ENCODE measurements at places on chromosomes 12 and 14.

DNA sequence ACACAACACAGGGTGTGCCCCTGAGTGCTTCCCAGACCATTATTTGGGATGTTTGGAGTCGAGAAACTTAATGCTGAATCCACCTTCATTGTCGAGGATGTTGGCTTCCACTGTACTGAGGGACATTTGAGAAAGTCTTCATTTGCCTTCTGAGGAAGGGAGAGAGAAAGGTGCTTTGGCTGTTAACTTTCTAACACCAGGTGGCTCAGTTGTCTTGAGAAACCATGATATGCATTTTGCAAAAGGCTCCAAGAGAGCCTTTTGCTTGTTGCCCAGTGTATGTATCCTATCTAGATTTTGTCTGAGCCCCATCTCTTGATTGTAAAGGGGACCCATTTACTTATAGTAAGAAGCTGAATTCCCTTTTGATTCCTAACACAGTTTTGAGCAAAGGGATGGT, 28.6 kb upstream of the NRXN3 start:
- H3K4me1 ChIP-seq, result no peaks in the 10 kb centered on the region
- no peak overlapping the region for H3K4me3 ChIP-seq
- no peaks in the 10 kb centered on the region for H3K27me3 ChIP-seq
- no peak overlapping the region for H3K27ac ChIP-seq
- no peak for DNase-seq
- no peaks in the 10 kb centered on the region for H3K36me3 ChIP-seq

DNA sequence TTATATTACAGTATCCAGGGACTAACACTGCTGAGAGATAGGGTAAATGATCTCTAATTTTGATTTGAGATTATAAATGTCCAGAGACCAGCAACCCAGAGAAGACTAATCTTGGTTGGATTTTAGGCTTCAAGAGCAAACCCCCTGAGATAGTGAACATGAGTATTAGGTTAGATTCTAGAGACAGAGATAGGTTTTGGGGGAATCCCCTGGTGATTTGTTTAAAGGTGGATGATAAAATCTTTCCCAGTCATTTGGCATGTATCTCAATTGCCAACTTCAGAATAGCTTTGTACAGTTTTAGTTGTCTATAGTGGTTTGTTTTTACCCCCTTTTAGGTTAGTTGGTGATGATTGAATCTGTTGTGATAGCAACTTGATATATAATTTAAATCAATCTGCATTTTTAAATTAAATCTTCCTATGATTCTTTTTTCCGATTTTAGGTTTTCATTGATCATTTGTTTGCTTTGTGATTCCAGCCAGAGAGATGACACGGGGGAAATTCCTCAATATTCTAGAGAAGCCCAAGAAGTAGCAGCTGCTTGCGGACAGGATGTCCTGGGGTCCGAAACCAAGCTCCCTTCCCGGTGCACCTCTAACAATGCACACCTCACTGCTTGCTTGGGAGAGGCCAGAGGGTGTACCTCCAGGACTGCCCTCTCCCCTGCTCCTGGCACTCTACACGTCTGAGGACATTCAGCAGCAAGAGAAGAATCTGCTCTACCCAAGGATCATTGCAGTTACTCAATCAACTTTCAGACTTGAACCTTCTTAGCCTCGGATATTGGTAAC, 40.6 kb upstream of the VSX2 start:
- no peaks in the 10 kb centered on the region for H3K27me3 ChIP-seq
- no peak overlapping the region for H3K27ac ChIP-seq
- H3K4me3 ChIP-seq, result no peak overlapping the region
- H3K4me1 ChIP-seq, result no peaks in the 10 kb centered on the region
- peaks cover 11% of the 10 kb centered on the region for H3K36me3 ChIP-seq

DNA sequence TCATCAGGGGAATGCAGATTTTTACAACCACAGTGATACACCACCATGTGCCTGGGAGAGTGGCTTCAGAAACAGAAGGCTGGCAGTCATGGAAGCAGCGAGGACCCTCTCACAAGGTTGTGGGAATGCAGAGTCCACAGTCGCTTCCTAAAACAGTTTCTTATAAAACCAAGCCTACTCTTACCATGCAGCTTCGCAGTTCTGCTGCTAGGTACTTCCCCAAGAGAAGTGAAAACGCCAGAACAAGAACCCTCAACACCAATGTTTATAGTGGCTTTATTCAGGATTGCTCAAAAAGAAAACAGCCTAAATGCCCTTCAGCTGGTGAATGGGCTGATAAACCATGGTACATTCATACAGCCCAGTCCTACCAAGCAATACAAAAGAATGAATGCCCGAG, 87.2 kb downstream of the DDX51 start:
- H3K27ac ChIP-seq, result no peak overlapping the region
- H3K4me3 ChIP-seq, result no peak overlapping the region
- DNase-seq, result no peak
- peaks cover 38% of the 10 kb centered on the region for H3K36me3 ChIP-seq
- H3K27me3 ChIP-seq, result no peaks in the 10 kb centered on the region
- H3K4me1 ChIP-seq, result no peaks in the 10 kb centered on the region

- H3K27ac ChIP-seq, result no peak overlapping the region
- H3K27me3 ChIP-seq, result no peaks in the 10 kb centered on the region
- H3K4me3 ChIP-seq, result no peak overlapping the region
- peaks cover 4% of the 10 kb centered on the region for H3K4me1 ChIP-seq
- H3K36me3 ChIP-seq, result no peaks in the 10 kb centered on the region
Observed at GRCh38 chr12:89236237-89236636, 116.1 kb downstream of the DUSP6 start.

DNA sequence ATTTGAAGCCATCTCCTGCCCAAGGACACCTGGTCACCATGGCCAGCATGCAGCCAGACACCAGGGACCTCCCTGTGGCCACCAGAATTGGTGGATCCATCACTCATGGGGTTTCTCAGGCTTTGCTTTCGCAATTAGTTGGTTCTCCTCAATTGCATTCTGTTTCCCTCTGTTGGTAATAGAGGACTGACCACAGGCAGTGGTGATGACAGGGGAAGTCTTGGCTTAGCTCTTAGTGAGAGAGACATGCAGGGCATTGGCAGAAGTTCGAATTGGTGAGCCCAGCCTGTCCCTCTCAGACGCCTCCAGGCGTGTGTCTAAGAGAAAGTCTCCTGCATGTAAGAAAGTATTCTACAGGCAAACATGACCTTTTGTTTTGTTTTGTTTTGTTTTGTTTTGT, 21.3 kb downstream of the HCAR2 start:
- H3K4me3 ChIP-seq, result no peak overlapping the region
- no peaks in the 10 kb centered on the region for H3K36me3 ChIP-seq
- no peak overlapping the region for H3K27ac ChIP-seq
- H3K4me1 ChIP-seq, result peaks cover 14% of the 10 kb centered on the region

DNA sequence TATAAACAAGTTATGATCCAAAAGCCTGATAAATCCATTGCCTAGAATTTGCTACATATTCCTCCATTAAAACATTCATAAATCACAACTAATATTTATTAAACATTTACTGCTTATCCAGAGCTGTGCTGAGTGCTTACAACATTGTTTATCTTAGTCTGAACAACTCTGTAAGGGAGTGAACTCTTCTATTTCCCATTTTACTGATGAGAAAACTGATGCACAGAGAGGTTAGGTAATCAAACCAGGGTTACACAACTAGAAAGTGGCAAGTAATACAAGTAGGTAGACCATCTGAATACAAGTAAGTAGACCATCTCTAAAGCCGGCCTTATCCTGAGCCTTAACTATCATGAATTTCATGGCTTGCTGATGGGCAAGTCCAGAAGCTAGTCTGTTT, 39.5 kb downstream of the WASHC3 start:
- H3K4me1 ChIP-seq, result peaks cover 9% of the 10 kb centered on the region
- DNase-seq, result no peak
- H3K27me3 ChIP-seq, result no peaks in the 10 kb centered on the region
- H3K27ac ChIP-seq, result no peak overlapping the region
- peaks cover 10% of the 10 kb centered on the region for H3K36me3 ChIP-seq

DNA sequence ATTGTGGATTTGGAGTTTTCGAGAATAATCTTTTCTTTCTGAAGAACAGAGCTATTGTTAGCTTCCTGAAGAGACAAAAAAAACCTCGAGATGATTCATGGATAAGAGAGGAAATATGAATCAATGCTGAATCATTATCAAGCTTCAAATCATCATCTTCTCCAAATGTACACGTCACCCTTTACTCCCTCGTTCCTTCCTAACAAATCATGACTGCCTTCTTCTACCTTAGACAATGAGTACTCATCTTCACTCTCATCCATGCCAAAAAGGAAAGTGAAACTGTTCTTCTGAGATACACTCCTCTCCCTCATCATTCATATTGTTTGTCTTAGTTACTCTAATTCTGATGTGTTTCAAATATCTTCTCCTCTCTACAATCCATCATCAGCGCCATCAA, 1115.8 kb upstream of the ATXN7L3B start:
- no peak overlapping the region for H3K4me3 ChIP-seq
- peaks cover 4% of the 10 kb centered on the region for H3K4me1 ChIP-seq
- no peak for DNase-seq
- H3K36me3 ChIP-seq, result no peaks in the 10 kb centered on the region

- H3K27me3 ChIP-seq, result peaks cover 6% of the 10 kb centered on the region
- peaks cover 3% of the 10 kb centered on the region for H3K4me1 ChIP-seq
- no peak overlapping the region for H3K4me3 ChIP-seq
- no peak overlapping the region for H3K27ac ChIP-seq
Observed at GRCh38 chr12:131266591-131267467, 313.1 kb downstream of the ADGRD1 start.

DNA sequence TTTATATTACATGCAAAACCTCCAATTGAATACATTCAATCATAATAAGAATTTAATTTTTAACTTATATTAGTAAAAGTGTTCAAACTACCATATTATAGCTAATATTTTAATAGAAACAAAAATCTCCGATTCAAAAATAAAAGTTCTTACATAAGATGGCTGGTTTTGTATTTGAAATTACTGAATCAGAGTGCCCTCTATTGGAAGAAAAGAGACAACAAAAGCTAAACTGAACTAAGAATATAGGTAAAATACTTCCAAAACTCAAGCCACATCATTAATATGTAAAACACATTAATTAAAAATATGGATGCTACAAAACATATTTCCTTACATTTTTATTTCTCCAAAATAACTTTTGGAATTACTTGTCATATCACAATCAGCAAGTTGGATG, 120.3 kb downstream of the GARIN6 start:
- H3K36me3 ChIP-seq, result no peaks in the 10 kb centered on the region
- H3K27ac ChIP-seq, result no peak overlapping the region
- peaks cover 21% of the 10 kb centered on the region for H3K27me3 ChIP-seq
- no peak overlapping the region for H3K4me3 ChIP-seq

GRCh38 chr14:99213101-99213500, 58.9 kb downstream of the BCL11B start:
- H3K27me3 ChIP-seq, result peaks cover 49% of the 10 kb centered on the region
- H3K4me1 ChIP-seq, result peaks cover 28% of the 10 kb centered on the region
- DNase-seq, result peak; percentile 79
- H3K36me3 ChIP-seq, result no peaks in the 10 kb centered on the region
- H3K27ac ChIP-seq, result no peak overlapping the region
- H3K4me3 ChIP-seq, result no peak overlapping the region

DNA sequence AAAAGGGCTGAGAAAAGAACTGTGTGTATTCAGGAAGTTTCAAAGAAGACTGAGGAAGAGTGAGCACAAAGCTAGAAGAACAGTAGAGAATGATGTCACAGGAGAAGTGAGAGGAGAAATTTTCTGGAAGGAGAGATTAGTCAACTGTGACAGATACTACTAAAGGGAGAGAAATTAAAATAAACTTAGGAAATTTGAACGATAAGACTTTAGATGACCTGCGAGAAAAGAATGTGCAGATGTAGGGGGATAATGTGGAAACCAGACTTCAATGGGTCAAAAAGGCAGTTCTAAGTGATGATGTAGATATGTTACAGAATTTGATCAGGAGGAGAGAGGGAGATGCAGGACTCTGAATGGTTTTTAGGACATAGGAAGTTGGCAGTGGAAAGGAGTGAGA, 287.4 kb downstream of the SYT1 start:
- peaks cover 16% of the 10 kb centered on the region for H3K27me3 ChIP-seq
- DNase-seq, result no peak
- H3K36me3 ChIP-seq, result no peaks in the 10 kb centered on the region
- H3K4me1 ChIP-seq, result no peaks in the 10 kb centered on the region
- no peak overlapping the region for H3K4me3 ChIP-seq
- no peak overlapping the region for H3K27ac ChIP-seq

- peaks cover 9% of the 10 kb centered on the region for H3K27me3 ChIP-seq
- no peak overlapping the region for H3K4me3 ChIP-seq
- peaks cover 2% of the 10 kb centered on the region for H3K36me3 ChIP-seq
- no peak overlapping the region for H3K27ac ChIP-seq
- DNase-seq, result no peak
Observed at GRCh38 chr14:65191716-65192115, 89.4 kb upstream of the MAX start.

- H3K36me3 ChIP-seq, result no peaks in the 10 kb centered on the region
- H3K4me1 ChIP-seq, result peaks cover 9% of the 10 kb centered on the region
- no peak for DNase-seq
- no peaks in the 10 kb centered on the region for H3K27me3 ChIP-seq
- no peak overlapping the region for H3K27ac ChIP-seq
- H3K4me3 ChIP-seq, result no peak overlapping the region
Observed at GRCh38 chr14:64324461-64324860, 30.3 kb upstream of the ESR2 start.

GRCh38 chr12:93116632-93117031, 187.5 kb upstream of the EEA1 start:
- H3K27ac ChIP-seq, result no peak overlapping the region
- H3K36me3 ChIP-seq, result no peaks in the 10 kb centered on the region
- H3K4me3 ChIP-seq, result no peak overlapping the region

DNA sequence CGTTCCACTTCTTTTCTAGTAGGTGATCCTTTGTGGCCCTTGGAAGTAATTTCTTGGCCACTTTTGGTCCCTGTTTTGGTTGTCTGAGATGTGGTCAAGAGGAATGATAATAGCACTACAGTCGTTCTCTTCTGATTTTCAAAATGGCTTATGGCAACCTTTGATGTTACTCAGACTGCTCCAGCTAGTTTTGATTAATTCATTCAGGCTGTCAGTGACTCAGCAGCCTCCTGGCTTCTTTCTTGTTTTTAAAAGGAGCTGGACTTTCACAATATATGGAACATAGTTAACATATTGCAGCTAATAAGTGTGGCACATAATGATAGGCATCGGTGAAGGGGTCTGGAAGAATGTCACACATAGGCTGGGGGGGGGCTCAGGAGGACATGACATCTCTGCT, 47.3 kb downstream of the WDR20 start:
- peak overlapping the region; percentile 95 for H3K27ac ChIP-seq
- H3K4me1 ChIP-seq, result peaks cover 48% of the 10 kb centered on the region
- H3K27me3 ChIP-seq, result no peaks in the 10 kb centered on the region
- DNase-seq, result no peak
- no peak overlapping the region for H3K4me3 ChIP-seq

Data from chondrocyte (in vitro differentiated cells).